ENCODE measurements at places on chromosomes 3 and 15.
A peak's percentile ranks its signal among the peaks of the same experiment; 100 is the strongest.

DNA sequence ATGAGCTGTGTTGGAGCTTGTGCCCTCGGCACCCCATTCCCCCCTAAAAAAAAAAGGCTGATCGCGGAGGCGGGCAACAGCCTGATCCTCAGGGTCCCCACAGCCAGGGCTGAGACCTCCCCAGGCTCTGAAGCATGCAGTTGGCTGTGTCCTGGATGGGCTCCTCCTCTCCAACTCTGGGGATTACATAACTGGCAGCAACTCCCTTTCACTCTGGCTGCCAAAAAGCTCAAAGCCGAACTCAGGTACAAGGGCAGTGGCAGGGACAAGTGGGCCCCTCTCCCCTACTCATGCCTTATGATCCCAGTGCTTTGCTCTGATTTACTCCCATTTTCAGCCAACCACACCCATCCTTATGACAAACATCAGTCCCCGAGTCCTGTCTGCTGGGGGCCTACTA lies 18.3 kb downstream of the TPRA1 start:
- DNase-seq = no peak

- no peak for DNase-seq
Observed at GRCh38 chr15:62338497-62338896, 173.4 kb upstream of the C2CD4B start.

DNA sequence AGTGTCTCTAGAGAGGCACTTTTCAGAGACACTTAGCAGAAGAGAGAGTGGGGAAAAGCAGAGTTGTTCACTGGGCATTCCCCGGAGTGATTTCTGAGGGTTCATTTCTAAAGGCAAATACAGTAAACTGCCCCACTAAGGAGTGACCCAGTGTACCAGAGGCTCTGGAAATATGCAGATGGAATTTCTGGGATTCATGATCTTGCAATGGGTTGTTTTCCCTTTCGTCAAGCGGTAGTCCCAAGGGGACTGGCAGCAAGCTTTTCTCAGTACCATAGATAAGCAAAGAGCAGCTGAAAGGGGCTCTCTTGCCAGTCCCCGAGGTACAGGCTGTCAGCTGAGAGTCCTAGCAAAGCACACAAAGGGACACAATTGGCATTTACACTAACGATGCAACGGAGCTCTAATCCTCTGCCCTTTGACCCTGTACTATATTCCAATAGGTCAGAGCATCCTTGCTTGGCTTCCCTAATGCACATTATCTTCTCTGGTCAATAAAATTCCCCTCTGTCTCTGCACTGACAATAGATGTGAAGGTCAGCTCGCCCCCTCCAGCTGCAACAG lies 155.6 kb downstream of the SEMA6D start:
- no peak for DNase-seq

DNA sequence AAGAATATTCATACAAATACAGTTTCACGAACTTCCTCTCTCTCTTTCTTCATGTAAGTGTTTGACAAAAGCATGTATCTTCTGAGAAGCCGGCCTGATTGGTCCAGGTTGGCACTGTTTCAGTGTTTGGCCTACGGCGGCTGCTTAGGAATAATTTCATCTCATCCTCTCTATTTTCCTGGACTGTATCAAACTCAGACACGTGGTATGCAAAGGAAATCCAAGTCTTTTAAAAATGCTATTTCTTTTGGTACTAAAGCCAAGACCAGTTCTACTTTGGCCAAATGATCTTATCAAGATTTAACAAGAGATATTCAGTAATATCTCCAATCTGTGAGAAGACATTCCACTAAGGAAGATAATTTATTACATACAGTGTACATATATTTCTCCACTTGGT lies 152.8 kb downstream of the TIGIT start:
- DNase-seq = no peak

DNA sequence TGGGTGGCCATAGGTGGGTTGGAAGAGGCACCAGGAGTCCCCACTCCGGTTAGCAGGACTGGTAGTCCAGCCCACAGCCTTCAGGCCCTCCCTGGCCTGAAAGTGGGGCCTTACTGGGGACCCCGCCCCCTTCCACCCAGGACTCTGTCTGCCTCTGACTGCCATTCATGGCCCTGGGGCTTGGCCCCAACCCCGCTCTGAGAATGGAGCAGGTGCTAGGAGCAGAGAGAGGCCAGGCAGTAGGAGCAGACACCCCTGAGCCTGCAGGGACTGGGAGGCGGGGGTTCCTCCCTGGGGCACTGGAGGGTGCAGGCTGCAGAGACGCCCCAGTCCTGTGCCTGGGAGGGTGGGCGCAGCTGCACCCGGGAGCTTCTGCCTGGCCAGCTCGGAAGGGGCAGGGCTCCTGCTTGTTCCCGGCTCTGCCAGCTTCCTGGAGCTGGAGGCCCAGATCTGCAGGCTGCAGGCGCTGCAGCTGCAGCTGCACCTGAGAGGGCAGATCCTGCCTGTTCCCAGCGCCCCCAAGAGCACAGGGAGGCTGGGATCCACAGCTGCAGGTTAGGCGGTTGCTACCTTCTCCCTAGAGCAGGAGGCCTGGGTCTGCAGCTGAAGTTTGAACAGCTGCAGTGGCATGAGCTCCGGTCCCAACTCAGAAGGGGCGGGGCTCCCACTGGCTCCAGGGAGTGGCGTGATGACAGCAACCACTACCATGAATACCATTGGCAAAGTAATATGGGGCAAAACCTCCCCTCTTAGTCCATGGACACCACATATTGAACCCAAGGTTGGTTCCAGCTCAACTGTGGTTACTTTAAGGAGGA lies 194.7 kb downstream of the SQOR start:
- DNase-seq = no peak

DNA sequence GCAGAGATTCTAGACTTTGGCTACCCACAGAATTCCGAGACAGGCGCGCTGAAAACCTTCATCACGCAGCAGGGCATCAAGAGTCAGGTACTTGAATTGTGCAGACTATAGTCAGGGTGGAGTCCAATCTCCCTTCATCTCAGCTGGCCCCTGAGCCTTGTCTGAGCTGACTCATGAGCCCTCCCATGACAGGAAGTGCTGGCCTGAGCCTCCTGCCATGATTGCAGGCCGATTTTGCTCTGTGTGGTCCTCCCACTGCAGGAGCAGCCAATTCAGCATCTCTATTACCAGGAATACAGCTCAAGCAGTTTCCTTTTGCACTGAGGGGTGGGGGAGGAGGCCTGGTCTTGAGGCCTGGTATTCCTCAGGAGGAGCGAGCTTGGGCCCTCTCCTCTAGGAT lies 5.5 kb downstream of the AP2M1 start:
- DNase-seq = no peak

GRCh38 chr15:58398643-58399042 lies 33.1 kb upstream of the LIPC start:
- no peak for DNase-seq

- DNase-seq = peak; percentile 85
Observed at GRCh38 chr15:75452364-75452864, 924 bp upstream of the SIN3A start.
